OCI-M1 (cell line): ENCODE measurements at places on chromosomes 2 and 18.

- no peak for DNase-seq
These were observed at the start of gene TMEM163 for GRCh38 chr2:134718817-134719814. TMEM163 (minus strand) TSS chr2:134719000.

DNA sequence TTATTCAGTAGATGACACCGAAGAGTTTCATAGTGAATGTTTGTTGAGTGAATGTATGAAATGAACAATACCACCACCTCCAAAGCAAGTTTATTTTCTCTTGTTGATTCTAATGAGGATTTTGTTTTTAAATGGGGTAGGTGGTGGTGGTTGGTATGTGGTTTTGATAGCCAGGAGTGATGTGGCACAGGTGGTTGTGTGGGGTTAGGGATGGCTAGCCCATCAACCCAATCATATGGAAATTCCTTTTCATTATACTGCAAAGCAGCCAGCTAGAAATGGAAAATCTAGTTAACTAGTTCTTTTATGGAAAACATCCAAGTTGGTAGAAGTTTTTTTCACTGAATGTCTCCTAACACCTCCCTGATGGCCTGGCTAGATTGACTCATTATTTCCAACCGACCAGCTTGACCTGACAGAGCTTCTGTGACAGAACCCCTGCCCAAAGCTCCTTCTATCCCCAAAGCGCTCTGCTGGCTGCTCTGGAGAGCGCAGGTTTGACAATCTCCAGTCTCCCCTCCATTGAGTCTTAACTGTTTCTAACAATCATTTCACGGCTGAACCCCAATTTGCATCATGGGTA lies 376.9 kb downstream of the MTX2 start:
- DNase-seq, result no peak

- no peak for DNase-seq
These were observed 18.5 kb downstream of the PDCL3 start for GRCh38 chr2:100581277-100581612.

DNA sequence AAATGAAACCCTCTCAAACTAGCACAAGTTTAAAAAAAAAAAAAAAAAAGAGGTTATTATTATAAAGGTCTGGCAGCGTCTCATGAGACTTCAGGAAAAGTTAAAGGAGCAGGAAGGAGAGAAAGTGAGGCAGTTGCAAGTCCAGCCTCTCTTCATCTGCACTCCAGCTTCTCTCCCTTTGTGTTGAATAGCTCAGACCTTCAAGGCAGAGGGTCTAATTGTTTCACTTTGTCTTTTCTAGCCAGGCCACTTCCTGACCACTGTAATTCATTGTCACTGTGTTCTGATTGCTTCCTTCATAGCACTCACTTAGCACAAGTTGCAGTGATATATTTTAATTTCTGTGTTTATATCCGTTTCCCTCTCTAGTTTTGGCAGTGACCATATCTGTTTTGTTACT lies 99.9 kb downstream of the SPATS2L start:
- peak; percentile 43 for DNase-seq

DNA sequence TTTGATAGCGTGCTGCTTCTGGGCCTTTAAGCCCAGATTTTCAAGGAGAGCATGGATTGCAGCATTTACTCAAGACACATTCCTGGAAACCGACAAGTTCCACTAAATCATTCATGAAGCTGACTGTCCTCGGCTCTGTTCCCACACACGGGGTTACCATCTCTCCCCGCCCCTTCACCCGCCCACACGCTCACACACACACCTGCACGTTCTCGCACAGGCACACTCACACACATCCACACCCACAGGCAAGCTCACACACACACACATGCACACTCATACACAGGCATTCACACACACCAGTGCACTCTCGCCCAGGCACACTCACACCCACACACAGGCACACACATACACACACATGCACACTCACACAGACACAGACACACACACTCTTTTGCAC lies 150.0 kb upstream of the AGAP1 start:
- DNase-seq, result no peak

- DNase-seq, result no peak
These were observed 402.9 kb downstream of the PARD3B start for GRCh38 chr2:204948024-204948763.

- no peak for DNase-seq
These were observed 14.8 kb upstream of the COLEC12 start for GRCh38 chr18:515156-515815.

DNA sequence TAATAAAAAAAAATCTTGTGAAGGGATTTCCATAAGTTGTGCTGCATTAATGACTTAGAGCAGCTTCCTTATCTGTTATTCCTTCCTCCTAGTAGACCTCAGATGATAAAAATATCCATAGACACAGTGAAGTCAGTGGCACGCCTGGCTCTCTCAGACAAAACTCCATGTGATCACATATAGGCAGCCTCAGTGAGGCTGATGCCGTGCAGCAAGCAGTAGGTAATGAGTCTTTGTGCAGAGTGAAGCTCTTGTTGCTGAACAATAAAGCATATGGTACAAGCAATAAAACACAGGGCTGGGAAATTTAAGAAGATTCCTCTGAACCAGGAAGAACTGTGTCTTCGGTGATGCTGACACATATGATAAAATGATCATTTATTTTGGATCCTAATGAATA lies 102.7 kb downstream of the CSRNP3 start:
- peak; percentile 65 for DNase-seq

DNA sequence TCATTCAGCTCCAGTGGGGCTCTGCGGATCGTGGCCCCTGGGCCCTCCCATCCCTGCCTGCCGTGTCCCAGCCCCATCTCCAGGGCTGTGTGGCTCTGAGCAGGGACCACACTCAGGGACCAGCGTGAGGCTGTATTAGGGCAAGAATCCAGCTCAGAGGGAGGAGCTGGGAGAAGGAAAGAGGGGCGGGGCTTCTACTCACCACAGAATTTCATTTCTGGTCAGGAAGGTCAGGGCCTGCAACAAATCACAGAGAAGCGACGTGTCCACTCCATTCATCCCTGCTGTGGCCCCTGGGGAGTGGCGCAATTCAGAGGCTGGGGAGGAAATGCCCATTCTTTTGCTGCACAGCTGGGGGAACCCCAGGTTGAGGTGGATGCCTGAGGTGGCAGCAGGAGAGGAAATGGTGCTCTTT lies 828 bp downstream of the CIB4 start:
- DNase-seq, result peak; percentile 12

- DNase-seq, result no peak
These were observed 309.9 kb downstream of the LRP1B start for GRCh38 chr2:141820893-141821292.

DNA sequence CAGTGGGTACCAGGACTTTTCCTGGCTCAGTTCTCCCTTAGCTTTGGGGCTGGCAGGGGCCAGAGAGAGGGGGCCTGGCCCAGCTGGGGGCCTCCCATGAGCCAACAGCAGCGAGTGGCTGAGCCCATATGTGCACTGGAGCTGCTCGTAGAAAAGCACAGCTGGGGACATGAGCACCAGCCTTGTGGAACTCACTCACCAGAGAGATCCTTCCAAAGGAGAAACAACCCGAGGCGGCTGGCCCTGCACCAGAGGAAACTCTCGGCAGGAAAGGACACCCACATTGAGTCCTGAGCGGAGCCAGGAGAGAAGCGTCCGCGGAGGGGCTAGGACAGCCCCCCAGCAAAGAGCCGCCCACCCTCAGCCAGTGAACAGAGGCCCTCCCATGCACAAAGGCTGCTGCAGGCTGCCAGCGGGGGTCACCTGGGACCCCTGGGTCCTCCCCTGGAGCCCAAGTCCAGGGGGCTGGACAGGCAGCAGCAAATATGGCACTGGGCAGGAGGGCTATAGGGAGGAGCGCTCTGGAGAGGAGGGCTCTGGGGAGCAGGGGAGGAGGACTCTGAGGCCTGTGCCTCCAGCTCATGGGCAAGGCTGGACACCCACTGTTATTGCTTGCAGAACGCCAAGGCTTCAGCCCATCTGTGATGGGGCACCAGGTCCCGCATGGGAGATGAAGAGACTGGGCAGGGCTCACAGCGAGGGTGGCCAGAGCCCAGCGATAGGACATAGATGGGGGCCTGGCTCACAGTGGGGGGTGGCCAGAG lies 42.1 kb upstream of the SNED1 start:
- no peak for DNase-seq

GRCh38 chr2:1181893-1182292 lies 231.2 kb downstream of the SNTG2 start:
- DNase-seq, result no peak

DNA sequence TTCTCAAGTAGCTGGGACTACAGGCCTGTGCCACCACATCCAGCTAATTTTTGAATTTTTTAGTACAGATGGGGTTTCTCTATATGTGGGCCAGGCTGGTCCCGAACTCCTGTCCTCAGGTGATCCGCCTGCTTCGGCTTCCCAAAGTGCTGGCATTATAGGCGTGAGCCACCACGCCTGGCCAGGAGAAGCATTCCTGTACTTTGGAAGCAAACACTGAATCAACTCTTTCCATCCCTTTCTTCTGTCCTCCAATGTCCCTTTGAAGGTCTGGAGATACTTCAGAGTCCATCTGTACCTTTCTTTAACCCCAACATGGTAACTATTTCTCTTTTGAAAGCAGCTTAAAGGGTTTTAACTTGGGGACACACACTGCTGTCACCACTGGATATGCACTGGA lies 23.6 kb upstream of the MAP4K4 start:
- DNase-seq, result no peak

GRCh38 chr2:120398996-120399888 lies 53.3 kb downstream of the INHBB start:
- no peak for DNase-seq

GRCh38 chr2:64937687-64938491 lies 51.3 kb upstream of the SLC1A4 start:
- no peak for DNase-seq

GRCh38 chr18:37546272-37546537 lies 19.4 kb downstream of the CELF4 start:
- DNase-seq, result no peak

DNA sequence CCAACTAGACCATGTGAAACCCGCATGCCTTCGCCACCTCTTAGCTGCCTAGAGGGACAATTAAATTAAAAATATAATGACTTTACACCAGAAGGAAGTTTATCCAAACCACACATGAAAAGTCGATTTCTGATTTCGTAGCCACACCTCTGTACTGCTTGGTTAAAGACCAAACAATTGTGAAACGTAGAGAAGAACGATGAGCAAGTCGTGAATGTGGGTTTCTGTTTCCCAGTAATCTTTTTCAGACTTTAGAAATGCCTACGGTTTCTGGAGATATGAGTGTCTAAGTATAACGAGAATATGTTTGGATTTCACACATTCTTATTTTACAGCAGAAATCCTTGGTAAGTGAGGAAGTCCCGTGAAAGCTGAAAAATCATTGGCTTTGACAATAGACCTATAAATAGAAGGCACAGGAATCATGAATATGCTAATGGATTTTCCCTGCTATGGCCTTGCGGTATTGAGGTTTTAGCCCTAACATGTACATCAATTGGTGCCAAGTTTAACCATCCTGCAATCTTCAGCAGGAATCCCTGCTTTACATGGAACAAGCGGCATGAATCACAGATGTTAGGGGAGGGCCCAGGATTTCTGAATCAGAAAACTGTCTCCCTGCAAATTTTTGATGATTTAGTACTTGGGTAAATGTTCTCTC lies 105.6 kb downstream of the TTC32 start:
- DNase-seq, result peak; percentile 21

GRCh38 chr18:26919627-26920026 lies 54.1 kb upstream of the AQP4 start:
- no peak for DNase-seq

GRCh38 chr18:3492721-3493120 lies 42.7 kb downstream of the TGIF1 start:
- DNase-seq, result no peak

DNA sequence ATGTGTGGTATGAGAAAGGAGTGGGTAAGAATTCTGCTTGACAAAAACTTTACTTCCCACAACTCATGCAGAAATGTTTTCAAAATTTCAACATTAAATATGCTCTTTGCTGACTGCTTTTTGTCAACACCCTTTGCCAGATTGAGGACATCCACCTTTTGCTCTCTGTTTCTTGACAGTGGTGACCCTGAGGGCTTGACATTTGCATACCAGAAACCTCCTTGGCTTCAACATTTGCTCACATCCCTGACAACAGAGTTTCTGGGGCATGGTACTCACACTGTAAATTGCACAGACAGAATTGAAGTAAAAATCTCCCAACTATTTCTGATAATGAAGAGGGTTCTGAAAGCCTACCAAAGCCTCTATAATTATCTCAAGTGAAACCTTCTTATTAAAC lies 95.7 kb downstream of the RND3 start:
- no peak for DNase-seq

GRCh38 chr2:100107440-100107839 lies 35.0 kb downstream of the AFF3 start:
- DNase-seq, result no peak

DNA sequence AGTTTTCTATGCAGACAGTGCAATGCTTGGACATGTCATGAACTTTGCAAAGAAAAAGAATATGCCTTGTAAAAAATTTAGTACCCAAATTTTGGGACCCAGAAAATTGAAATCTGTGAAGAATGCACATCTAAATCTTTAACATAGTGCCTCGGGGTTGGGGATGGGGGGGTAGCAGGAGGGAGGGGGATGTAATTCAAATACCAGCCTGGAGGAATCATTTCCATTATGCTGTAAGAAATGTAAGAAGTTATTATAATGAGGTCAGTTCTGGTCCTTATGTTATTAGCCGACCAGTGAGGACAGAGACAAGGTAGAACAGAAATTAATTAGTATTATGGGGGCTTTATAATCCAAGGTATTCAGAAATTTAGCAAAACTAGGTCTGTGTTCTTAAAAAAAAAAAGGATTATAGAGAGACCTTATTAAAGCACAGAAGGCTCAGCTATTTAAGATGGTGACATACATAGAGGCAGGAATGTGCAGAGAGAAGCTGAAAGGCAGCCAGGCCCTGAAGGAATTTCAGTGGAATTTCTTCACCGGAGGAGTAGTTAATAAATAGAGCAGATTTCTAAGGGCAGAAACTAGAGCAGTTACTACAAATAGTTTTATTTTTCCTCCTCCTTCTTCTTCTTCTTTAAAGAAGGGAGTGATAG lies 89.0 kb upstream of the RBMS1 start:
- DNase-seq, result no peak

- DNase-seq, result no peak
These were observed 489.3 kb upstream of the CDH2 start for GRCh38 chr18:28666216-28666615.

- no peak for DNase-seq
These were observed 408.8 kb upstream of the UBE2E3 start for GRCh38 chr2:180571559-180571958.

GRCh38 chr18:23718731-23719130 lies 29.5 kb downstream of the LAMA3 start:
- no peak for DNase-seq

GRCh38 chr18:24071029-24071428 lies 56.5 kb downstream of the TTC39C start:
- DNase-seq, result no peak
